Progenitor cell of endocrine pancreas (in vitro differentiated cells): ENCODE measurements at places on chromosomes 12 and 14.

DNA sequence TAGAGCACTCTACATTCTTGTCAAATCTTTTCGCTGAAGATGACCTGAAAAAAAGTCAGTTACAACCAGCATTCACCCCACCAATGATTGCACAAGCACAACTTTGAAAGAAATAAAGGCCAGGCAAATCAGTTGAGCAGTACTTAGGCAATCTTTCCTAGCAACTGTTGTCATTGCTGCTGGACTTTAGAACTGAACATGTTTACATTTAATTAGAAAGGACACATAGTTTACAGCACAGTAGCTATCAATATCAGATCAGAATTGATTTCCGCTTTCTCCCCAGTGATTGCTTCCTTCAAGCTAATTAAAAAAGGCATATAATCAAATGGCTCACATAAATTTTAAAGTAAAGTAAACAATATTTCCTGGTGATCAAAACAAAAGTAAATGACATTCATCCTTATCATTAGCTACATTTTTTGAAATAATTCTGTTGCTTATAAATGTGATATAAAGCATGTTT, 128.4 kb downstream of the FOXA1 start:
- DNase-seq = no peak

DNA sequence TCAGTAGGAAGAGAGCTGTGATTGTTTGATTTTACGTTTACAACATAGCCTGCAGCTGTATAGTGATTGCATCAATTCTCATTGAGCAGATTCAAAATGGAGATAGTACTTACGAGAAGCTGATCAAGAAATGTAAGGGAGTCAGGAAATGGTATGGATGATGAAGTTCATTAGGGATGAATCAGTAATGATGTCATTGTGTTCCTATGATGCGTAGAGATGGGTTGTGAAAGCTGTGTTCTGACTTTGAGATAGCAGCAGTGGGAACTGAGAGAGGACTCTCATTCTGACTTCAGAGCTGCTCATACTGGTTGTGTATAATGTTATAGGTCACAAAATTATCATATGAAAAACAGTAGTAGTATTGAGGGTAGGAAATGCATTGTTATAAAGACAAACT, 44.0 kb downstream of the TTLL5 start:
- DNase-seq = no peak

GRCh38 chr14:36091096-36091495, 85.4 kb downstream of the PTCSC3 start:
- DNase-seq = no peak

GRCh38 chr14:39417014-39417413, 15.2 kb downstream of the FBXO33 start:
- DNase-seq = no peak
